Left lung (tissue), 14 donors: ENCODE measurements at places on chromosomes 3 and 15. TPM values are rescaled to one million over a fixed set of nuclear protein-coding genes. Genes with fewer than 3 reads are reported as not detected.

DNA sequence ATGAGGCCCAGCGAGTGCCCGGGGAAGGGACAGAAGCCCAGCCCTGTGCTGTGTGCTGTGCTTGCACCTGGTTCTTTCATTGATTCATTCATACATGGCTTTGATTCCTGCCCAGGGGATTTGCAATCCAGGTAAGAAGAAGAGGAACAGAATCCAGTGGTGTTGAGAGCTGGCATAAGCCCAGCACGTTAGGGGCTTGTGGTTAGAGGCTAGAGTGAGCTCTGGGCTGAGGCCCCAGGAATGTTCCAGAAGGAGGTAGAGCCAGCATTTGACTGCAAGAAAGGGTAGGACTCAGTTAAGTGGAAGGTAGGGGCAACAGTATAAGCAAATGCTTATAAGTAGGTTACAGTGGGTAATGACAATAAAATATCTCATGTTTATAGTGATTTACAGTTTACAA is 2.3 kb downstream of the VWA5B2 start:
- no peak for DNase-seq

- DNase-seq: no peak
Measured at GRCh38 chr15:100517846-100518245, 10.9 kb downstream of the CERS3 start.

Gene TP63
- total RNA-seq: 1.7 TPM

Gene PARP3
- 21.4 TPM for total RNA-seq

Gene MKRN2OS
- 0.52 TPM for total RNA-seq

Gene HYAL3
- total RNA-seq: 4.5 TPM

DNA sequence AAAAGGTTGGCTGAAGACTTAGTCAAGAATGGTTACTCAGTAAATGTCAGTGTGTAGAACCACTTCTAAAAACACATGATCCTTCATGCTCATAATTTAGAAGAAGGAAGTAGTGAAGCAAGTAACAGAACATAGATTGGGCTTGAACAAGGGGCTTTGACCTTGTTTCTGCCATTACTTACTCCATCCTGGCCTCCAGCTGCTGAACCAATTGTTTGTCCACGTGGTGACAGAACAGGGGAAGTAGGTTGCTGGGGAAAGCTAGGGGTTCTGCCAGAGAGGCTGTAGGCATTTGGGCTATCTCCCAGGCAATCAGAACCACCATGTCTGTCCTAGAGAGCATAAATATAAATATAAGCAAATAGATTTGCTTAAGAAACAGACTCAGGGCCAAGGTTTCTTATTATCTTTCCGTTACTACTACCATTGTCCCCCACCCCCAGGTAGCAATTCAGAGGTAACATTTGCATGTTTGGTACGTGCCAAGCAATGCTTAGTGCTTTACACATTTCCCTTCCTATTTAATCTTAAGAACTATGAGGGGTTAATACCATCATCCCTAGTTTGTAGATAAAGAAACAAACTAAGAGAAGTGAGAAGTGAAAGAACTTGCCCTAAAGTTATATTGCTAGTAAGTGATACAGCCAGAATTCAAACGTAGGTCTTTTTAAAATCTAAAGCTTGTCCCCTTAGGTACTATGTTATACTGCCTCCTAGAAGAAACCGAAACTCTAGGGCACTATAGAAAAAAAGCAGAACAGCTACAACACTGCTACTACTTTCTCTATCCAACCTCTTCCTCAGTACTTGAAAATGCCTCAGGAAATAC is 3.0 kb upstream of the SPG11 start:
- DNase-seq: no peak

Gene ZNF502
- total RNA-seq: 3.9 TPM

Gene ERICH6
- not detected for total RNA-seq

DNA sequence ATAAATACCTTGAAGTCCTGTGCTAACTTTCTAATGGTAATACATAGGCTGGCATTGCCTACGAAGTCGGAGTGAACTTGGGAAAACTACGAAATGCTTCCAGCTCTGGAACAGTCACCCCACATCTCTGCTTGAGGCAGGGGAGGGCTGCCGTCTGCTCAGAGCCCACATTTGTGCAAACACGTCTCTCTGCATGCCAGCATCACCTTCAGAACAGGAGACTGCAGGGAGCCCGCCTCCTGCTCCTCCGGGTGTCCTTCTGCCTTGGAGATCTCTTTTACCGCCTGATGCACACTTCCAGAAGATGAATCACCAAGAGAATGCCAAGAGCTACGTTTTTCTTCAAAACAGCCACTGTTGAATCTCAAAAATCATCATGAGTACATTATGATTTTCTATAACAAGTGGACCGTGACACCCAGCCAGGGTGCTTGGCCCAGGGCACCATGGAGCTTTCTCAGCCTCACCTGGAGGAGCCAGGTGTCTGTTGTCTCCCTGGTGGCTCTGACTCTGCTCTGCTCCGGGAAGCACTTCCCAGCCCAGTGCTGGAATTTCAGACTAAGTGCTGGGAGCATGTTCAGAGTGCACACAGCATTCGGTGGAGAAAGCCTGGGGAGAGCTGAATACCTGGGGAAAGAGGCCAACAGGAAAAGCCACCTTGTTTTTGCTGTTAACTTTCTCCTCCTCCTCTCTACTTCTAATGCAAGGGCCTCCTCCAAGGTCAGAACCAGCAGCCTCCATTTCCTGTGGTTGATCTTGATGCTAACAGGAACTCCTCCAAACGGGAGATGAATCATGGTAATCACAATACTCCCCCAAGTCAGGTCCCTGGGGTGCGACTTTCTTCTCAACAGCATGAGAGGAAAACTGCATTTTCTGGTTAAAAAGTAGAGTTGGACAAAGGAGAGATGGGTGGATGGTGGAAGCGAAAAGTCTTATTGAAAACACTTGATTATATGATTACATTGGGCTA is 467.7 kb downstream of the GABRG3 start:
- DNase-seq: no peak

Gene FANCD2OS
- not detected for total RNA-seq

DNA sequence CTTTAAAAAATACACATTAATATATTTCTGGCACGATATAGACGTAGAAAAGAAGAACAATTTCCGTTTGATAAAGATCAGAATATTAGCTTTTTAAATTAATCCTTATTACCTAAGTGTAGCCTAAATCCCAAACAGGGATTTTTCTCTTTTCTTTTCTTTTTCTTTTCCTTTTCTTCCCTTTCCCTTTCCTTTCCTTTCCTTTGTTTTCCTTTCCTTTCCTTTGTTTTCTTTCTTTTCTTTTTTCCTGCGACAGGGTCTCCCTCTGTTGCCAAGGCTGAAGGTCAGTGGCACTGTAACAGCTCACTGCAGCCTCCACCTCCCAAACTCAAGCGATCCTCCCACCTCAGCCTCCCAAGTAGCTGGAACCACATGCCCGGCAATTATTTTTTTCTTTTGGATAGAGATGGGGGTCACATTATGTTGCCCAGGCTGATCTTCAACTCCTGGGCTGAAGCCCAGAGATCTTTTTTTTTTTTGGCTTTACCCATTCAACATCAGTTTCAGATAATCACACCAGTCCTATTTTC is 1.8 kb upstream of the USF3 start:
- no peak for DNase-seq

GRCh38 chr15:70016511-70016994 is 81.2 kb downstream of the TLE3 start:
- DNase-seq: no peak

GRCh38 chr3:102531686-102532085 is 96.9 kb downstream of the ZPLD1 start:
- DNase-seq: no peak

Gene PP2D1
- total RNA-seq: not detected

Gene MAPK6
- 25.1 TPM for total RNA-seq

DNA sequence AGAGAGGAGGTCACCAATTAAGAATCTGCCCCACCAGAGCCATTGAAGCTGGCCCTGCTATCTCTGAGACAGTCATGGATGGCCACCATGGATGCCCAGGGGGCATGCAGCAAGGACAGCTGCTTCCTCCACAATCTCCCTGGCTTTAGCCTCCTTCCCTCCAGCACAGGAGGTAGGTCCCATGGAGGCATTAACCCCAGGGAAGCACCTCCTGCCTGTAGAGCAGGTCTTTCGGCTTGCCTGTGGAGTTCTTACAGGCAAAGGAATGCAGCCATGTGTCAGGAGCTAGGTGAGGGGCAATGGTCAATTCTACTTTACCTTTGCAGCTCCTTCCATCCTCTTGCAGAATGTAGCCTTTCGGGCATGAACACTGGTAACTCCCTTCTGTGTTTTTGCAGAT is 93.8 kb downstream of the DUT start:
- no peak for DNase-seq

DNA sequence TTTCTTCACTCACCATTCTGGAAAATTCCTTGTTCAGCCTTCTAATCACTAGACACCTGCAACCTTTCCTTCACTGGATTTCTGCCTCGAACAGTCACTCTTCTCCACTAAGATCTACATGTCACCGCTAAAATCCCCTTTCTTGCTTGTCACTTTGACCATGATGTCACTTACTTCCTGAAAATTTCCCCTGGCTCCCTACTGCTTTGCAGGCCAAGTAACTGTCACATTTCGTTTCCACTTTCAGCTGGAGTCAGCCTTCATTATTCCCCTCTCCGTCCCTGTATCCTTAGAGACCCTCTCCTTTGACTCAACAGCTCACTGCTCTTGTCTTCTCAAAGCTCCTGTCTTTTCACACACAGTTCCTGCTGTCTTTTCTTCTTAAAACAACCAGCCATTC is 15.9 kb downstream of the CHL1 start:
- no peak for DNase-seq

Gene CD276
- 71.9 TPM for total RNA-seq

Gene KATNBL1
- 53.8 TPM for total RNA-seq

- DNase-seq: no peak
Measured at GRCh38 chr3:100209948-100210771, 50.6 kb upstream of the TBC1D23 start.

- DNase-seq: no peak
Measured at GRCh38 chr3:44070841-44071546, 170.7 kb upstream of the TOPAZ1 start.

DNA sequence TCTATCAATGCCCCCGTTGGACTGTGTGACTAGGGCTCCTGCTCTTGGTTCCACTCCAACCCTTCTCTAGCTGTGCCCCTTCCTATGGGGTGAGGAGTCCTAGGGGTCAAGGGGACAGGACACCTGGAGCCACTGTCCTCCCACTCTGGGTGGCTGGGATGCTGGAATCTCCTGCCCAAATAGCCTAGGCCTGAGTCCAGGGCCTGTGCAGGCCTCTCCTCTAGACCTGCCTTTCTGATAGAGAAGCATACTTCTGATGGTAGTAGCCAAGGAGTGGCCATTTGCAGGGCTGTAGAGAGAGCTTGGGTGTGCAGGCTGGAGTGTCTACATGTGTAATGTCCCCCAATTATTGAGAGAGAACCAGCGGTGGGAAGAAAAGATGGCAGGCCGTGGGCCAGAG is 54.2 kb downstream of the ITGA11 start:
- DNase-seq: no peak

- DNase-seq: no peak
Measured at GRCh38 chr3:105878061-105878460, 9.2 kb upstream of the CBLB start.

- no peak for DNase-seq
Measured at GRCh38 chr3:41209646-41210045, 10.3 kb downstream of the CTNNB1 start.

DNA sequence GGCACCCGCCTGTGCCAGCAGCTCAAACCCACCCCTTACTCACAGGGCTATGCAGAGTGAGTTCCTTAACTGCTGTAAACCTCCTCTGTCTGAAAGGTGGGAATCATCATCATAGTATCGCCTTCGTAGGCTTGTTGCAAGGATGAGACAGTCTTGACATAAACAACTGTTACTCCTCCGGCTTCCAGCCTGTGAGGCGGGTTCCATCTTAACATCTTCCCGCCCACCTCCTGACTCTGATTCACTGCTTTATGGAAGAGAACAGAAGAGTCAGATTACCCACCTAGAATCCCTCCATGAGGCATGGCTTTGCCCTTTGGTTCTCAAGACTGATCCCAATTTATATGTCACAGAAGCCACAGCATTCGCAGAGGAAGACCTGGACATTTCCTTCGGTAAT is 21.9 kb downstream of the POLR2M start:
- no peak for DNase-seq

Gene CD200R1
- total RNA-seq: 1.2 TPM

- peak; percentile 34 for DNase-seq
Measured at GRCh38 chr3:115512565-115513415, 110.5 kb upstream of the GAP43 start.

DNA sequence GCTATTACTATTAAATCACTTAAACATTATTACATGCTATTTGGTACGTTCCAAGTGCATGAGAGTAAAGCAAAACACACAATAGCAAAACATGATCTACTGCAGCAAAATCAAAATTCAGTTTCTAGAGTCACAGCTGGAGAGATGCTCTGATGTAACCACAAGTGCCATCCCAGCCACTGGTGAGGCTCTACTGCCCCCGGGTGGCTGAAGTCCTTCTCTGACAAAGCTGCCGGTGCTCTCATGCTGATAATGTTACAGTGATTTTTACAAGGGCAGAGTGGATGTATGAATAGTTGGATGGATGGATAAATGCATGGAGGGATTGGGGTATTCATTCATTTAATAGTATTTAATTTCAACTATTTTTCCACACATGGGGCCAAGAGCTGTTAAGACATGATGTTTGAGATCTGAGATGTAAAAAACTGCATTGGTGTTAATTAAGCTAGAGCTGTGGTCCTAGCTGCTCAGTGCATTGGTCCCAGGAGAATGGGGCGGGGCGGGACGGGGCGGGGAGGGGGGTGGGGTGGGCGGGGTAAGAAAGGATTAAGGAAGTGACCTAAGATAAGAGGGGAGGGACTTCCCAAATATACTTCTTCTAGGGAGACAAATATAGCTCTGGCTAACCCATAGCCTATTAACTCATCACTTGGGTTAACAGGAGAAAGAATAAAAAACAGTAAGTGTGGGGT is 5.3 kb upstream of the SPESP1 start:
- peak; percentile 61 for DNase-seq

Gene CCR9
- total RNA-seq: not detected

DNA sequence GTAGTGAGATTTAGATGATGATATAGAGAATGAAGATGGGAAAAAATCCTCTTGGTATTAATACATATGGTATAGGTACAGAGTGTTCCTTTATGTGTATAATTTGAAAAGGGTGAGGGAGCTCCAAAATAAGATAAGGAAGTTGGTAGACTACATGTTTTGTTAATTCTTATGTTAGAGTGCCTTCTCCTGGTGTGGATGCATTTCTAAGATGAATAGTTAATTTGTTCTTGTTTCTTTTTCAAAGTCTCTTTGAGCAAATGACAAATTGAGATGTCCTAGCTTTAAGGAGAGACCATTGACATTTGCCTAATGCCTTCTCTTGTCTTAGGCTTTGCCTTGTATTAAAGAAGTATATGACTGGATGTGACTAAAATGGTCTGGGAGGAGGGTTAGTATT is 34.1 kb downstream of the AKAP13 start:
- DNase-seq: no peak

GRCh38 chr15:79918278-79918677 is 21.5 kb upstream of the MTHFS start:
- DNase-seq: no peak

DNA sequence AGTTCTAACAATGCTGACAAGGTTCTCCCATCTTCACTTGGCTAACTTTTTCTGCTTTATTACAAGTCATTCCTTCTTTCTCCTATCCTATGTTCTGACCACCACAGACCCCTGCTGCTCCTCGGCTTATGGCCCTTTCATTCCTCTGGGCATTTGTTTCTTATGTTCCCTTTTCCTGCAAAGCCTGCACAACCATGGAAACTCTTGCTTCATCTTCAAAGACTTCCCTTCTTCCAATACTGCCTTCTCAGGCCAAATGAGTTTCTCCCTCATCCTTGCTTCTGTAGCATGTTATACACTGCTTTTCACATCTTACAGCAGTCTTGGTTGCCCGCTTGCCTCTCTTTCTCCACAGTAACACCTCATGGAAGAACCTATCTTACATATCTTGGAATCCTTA is 17.9 kb upstream of the ATOSA start:
- DNase-seq: no peak

Gene IL17RE
- total RNA-seq: 14.4 TPM
